ENCODE measurements at places on chromosomes 16 and 17.

DNA sequence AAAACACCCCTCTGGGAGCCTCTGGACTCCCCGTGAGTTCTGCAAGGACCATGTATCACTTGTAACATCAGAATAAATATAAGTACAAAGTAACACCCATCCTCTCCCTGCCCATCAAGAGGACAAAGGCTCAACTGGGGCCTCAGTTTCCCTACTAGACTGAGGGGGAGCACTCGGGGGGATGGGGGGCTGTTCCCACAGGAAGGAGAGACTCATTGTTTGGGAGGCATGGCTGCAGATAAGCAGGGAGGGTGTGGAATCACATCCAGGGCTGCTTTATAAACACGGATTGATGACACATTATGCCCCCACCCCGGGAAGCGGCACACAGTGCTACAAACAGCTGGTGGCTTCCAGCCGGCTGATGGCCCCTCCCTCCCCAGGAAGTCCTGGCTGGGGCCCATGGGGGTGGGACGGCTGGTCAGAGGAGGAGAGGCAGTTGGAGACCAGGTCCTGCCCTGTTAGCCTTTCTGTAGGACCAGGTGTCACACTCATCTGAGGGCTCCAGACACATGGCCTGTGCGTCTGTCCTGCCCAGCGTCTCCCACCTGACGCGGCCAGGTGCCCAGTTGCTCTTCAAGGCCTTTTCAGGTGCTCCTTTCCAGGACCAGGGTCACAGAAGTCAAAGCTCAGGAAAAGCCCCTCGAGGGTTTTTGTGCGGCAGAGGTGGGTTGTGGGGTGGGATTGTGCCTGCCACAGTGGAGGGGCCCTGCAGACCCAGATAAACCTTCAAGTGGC is 1.3 kb upstream of the MPG start:
- DNase-seq: peak; percentile 79

GRCh38 chr16:71347146-71347545 is 11.4 kb upstream of the CALB2 start:
- DNase-seq: no peak

- peak; percentile 40 for DNase-seq
Observed at GRCh38 chr17:53749178-53749577, 73.5 kb upstream of the KIF2B start.

DNA sequence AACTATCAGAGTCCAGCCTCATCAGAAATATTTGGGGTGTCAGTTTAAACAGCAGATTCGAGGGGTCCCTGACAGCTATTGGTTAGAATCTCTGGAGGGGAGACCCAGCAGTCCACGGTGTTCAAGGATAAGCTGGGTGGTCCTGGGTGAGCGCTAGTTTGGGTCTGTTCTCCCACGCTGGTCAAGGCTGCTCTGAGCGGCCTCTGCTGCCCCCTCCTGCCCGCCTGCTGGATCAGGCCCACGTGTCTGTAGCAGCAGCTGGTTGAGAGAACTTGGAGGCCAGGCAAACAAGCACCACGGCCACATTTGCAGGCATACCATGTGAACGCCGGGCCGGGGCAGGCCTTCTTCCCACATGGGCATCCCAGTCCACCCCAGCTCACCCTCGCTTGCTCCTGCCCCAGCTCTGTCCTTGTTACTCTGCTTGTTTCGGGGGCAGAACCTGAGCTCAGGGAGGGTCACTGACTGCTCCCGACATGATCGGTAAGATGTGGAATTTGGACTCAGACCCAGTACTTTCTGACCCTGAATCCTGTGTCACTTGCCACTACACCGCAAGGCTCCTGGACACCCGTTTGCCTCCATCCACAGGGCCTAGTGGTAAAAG is 7.4 kb downstream of the FOXF1 start:
- peak; percentile 78 for DNase-seq

GRCh38 chr17:61425682-61426481 is 26.2 kb downstream of the TBX2 start:
- DNase-seq: no peak

GRCh38 chr16:471353-472198 is 46.1 kb downstream of the RAB11FIP3 start:
- DNase-seq: no peak

- no peak for DNase-seq
Observed at GRCh38 chr16:6232056-6232455, 1100.6 kb upstream of the RBFOX1 start.

GRCh38 chr16:5070431-5071186 is 1.0 kb upstream of the ALG1 start:
- DNase-seq: no peak

GRCh38 chr17:28398280-28398981 is 7.6 kb downstream of the SLC46A1 start:
- DNase-seq: no peak

GRCh38 chr17:80346498-80347275 is 68.3 kb upstream of the ENDOV start:
- DNase-seq: no peak

GRCh38 chr16:86020971-86021370 is 122.0 kb downstream of the IRF8 start:
- DNase-seq: no peak

DNA sequence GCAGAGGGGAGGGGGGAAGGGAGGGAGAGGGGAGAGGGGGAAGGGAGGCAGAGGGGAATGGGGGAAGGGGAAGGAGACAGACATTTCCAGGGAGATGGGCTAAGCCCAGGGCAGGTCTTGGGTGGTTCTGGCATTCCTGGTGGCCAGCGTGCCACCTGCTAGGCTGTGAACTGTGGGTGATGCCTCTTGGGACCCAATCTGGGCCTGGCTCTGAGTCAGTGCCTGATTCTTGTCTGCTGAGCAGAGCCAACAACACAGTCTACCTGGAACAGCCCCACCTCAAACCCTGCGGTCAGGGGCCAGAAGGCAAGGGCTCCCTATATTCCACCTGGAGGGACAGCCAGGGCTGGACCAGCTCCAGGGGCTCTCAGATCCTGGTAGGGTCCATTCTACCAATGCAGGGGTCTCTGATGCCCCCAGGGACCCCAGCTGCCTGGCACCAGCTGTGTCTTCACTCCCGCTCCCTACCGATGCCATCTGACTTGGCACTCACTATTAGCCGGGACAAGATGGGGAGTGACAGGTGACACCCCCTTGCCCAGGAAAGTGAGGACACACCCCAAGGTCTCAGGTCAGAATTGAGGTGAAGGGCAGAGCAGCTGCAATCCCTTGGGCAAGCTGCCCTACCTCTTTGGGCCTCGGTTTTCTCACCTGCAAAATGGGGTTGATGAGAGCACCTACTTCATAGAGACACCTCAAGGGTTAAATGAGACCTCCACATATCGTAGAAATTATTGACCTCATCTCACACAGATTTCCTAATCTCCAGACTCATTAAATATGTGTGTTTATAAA is 87.2 kb downstream of the LITAF start:
- no peak for DNase-seq

GRCh38 chr17:58264407-58265103 is 16.2 kb downstream of the MPO start:
- DNase-seq: no peak

GRCh38 chr17:27805520-27806146 is 5.3 kb upstream of the NOS2 start:
- DNase-seq: peak; percentile 93

- no peak for DNase-seq
Observed at GRCh38 chr17:72403713-72404209, 282.9 kb downstream of the SOX9 start.

GRCh38 chr17:75712446-75712845 is 8.8 kb upstream of the ITGB4 start:
- DNase-seq: no peak

DNA sequence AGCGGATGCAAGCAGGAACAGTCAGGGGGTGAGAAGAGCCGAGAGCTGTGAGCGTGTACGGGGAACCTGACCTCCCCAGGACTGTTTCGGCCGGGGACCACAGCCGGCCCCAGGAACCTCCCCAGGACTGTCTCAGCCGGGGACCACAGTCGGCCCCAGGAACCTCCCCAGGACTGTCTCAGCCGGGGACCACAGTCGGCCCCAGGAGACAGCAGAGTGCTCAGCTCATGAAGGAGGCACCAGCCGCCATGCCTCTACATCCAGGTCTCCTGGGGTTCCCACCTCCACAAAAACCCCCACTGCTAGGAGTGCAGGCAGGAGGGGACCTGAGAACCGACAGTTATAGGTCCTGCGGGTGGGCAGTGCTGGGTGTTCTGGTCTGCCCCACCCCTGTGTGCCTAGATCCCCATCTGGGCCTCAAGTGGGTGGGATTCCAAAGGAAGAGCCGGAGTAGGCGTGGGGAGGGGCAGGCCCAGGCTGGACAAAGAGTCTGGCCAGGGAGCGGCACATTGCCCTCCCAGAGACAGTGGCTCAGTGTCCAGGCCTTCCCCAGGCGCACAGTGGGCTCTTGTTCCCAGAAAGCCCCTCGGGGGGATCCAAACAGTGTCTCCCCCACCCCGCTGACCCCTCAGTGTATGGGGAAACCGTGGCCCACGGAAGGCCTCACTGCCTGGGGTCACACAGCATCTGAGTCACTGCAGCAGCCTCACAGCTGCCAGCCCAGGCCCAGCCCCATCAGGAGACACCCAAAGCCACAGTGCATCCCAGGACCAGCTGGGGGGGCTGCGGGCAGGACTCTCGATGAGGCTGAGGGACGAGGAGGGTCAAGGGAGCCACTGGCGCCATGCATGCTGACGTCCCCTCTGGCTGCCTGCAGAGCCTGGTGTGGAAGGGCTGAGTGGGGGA is 4.3 kb downstream of the RHBDF1 start:
- no peak for DNase-seq

DNA sequence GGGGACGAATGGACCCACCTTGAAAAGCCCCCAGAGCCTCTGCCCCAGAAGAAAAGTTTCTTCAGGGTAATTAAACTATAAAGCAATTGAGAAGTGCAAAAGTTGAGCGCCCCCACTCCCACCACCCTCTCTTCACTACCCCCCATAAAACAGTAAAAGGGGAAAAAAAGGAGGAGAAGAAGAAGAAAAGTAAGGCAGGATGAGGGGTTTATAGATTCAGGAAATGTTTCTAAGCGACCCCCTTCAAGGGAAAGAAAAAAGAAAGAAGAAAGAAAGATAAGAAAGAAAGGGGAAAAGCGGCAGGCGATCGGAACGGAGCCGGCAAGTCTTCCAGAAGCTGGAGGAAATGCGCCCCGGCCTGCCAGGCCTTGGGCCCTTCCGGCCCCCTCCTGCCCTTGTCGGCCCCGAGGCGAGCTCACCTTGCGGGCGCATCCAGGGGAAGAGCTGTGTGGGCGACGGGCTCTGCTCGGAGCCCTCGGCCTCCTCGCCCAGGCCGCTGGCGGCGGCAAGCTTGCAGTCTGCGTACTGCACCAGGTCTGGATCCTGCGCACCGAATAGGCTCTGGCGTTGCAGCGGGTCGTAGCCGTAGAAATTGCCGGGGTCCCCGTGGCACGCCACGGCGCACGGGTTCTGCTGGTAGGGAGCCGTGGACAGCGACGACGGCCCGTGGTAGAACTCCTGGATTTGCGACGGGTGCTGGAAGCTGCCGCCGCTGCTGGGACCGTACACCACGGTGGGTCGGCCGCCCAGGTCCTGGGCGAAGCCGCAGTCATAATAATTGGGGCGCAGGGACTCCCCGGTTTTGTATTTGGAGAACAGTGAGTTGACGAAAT is 1.0 kb downstream of the HOXB8 start:
- no peak for DNase-seq

GRCh38 chr16:20952139-20952920 is 51.8 kb downstream of the LYRM1 start:
- DNase-seq: no peak

GRCh38 chr17:1726626-1727257 is 2.2 kb downstream of the WDR81 start:
- DNase-seq: no peak

DNA sequence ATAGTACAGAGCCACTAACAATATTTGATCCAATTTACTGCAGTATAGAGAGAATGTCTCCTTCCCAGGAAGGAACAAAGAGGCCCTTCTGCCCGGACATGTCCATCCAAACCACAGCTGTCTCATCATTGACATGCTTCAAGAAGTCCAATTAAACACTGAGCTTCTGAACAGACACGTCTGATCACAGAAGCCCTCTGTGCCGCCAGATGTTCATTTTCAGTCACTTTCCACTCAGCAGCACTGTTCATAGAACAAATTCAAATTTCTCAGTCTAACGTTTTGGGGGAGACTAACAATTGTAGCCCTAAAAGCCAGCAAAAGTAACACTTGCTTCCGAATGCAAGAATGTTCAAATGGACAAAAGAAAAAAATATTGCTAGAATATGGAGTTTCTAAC is 15.3 kb downstream of the ZC3H7A start:
- DNase-seq: no peak

DNA sequence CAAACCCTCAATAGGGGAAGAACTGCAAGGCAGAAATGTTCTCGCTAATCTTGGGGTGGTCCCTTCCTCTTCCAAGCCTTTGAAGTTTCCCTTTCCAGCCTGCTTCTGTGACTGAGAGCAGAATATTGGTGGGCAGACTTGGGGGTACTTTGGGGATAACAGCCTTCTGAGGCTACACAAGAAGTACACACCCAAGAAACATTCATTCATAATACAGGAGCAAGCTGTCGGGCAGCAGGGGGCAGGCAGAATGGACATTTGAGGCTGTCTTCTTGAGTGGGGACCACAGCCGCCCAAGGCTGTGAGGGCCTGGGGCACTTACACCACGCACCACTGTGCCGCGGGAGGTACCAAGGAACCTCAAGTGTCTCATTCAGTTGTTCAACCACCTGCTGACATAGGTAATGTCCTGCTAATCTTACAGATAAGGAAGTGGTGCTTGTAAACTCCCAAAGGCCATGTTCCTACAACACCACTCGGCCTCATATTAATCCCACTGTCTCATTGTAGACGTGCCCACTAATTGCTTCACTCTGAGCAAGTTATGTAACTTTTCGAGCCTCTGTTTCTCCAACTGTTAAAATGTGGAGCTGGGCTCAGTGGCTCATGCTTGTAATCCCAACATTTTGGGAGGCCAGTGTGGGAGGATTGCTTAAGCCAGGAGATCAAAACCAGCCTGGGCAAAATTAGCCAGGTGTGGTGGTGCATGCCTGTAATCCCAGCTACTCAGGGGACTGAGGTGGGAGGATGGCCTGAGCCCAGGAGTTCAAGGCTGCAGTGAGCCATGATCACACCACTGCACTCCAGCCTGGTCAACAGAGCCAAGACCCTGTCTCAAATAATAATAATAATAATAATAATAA is 2.5 kb upstream of the MRPS23 start:
- DNase-seq: peak; percentile 39

DNA sequence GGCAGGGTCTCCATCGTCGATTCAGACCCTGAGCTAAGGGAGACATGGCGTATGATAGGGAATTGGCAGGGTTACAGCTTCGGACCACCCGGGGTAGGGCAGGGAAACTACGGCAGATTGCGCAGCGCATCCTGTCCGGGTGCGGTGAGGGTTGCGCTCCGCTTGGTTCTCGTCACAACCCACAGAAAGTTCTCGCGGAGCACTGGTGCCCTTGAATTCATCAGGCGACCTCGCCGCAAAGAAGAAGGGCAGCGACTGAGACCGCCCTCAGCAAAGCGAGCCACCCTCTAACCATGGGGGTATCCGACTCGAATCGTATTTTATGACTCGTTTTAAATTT is 1.2 kb downstream of the HS3ST3B1 start:
- DNase-seq: peak; percentile 64

- DNase-seq: no peak
Observed at GRCh38 chr16:86095906-86096485, 197.0 kb downstream of the IRF8 start.

- DNase-seq: no peak
Observed at GRCh38 chr17:75128694-75129505, 2.6 kb downstream of the NT5C start.

Data from cardiac muscle cell (in vitro differentiated cells and primary cell).